ENCODE measurements at places on chromosomes 12 and 14. TPM values are rescaled to one million over a fixed set of nuclear protein-coding genes. Genes with fewer than 3 reads are reported as not detected.

SPRING1 gene
- total RNA-seq = 28.6 TPM

TAS2R8 gene
- total RNA-seq = not detected

GRCh38 chr14:96038920-96039632 lies at the start of gene C14orf132:
C14orf132 (plus strand) TSS chr14:96039362; CDS start chr14:96039501, 139 bp downstream.
- peak; percentile 80 for DNase-seq
- peaks cover 13% of the 10 kb centered on the region for H3K4me1 ChIP-seq
- peaks cover 52% of the 10 kb centered on the region for H3K27me3 ChIP-seq

DNA sequence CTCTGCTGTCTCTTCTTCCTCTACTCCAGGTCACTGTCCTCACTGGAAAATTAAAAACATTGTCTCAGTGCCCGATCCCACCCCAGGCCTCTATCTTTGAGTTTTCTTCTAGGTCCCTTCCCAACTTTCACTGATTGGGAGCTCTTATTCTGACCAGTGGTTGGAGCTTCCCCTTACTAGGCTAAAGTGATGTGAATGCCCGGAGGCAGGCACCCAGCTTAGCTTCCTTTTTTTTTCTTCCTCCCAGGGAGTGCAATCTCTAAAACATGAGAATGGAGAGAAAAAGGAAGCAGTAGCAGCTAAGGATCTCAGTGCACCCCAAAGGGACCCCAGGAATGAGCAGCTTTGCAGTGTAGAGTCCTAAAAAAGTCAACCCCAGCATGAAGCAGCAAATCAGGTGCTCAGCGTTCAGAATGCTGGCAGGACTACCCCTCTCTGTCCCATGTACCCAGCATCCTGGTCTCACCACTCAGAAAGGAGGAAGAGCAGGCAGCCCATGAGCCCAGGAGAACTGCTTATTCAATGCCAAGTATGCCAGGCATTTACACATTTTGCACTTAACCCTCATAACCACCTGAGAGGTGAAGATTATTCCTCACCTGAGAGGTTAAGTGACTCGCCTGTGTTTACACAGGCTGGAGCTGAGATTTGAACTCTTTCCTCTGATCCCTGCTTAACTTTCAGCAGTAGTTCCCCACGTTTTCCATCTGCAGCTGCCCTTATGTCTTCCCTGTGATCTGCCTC lies 146.2 kb upstream of the PWP1 start:
- peaks cover 7% of the 10 kb centered on the region for H3K4me1 ChIP-seq
- no peak overlapping the region for H3K4me3 ChIP-seq
- H3K36me3 ChIP-seq = peaks cover 2% of the 10 kb centered on the region
- H3K27me3 ChIP-seq = no peaks in the 10 kb centered on the region

DNA sequence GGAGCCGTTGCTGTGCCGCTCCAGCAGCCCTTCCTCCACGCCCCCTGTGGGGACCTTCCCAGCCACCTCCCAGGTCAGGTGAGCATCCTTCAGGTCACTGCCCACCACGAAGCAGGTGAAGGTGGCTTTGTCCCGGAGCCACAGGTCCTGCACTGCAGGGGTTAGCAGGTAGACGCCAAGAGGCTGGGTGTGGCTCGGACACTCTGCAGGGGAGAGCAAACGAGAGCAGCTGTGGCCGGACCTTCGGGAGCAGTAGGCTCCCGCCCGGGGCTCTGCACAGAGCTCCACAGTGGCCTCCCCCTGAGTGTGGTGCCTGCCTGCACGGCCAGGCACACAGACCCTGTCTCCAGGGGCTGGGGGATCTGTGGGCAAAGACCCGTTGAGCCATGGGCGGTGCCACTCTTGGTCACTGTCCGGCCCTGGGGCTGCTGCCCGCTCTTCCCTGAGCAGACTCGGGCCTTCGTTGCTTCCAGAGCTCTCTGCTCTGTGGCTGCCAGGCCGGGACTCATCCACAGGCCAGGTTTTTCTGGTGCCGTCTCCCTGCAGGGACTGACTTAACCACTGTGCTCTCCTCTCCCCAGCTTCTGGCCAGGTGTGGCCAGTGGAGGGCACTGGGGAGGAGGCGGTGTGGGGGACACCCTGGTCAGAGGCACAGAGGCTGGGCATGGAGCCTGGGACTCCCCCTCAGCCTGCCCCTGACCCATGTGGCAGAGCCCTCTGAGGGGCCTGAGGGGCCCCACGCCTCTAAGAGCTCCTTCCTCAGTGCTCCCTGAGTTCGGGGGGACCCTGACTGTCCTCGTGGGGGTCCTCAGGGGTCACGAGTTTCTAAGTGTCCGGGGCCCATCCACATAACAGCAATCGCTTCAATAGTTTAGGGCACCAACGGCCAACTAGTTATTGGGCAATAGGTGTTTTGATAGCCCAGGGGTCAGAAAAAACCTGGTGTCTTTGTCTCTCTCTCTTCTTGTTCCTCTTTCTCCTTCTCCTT lies 314.9 kb downstream of the TMEM121 start:
- no peak for DNase-seq
- H3K27ac ChIP-seq = no peak overlapping the region
- no peaks in the 10 kb centered on the region for H3K27me3 ChIP-seq
- no peak overlapping the region for H3K4me3 ChIP-seq
- H3K4me1 ChIP-seq = no peaks in the 10 kb centered on the region

- H3K4me3 ChIP-seq = no peak overlapping the region
- H3K4me1 ChIP-seq = peaks cover 2% of the 10 kb centered on the region
- no peak overlapping the region for H3K27ac ChIP-seq
- DNase-seq = no peak
- no peaks in the 10 kb centered on the region for H3K36me3 ChIP-seq
Measured at GRCh38 chr12:25767606-25768005, 190.9 kb upstream of the RASSF8 start.

SOAT2 gene
- not detected for total RNA-seq

DNA sequence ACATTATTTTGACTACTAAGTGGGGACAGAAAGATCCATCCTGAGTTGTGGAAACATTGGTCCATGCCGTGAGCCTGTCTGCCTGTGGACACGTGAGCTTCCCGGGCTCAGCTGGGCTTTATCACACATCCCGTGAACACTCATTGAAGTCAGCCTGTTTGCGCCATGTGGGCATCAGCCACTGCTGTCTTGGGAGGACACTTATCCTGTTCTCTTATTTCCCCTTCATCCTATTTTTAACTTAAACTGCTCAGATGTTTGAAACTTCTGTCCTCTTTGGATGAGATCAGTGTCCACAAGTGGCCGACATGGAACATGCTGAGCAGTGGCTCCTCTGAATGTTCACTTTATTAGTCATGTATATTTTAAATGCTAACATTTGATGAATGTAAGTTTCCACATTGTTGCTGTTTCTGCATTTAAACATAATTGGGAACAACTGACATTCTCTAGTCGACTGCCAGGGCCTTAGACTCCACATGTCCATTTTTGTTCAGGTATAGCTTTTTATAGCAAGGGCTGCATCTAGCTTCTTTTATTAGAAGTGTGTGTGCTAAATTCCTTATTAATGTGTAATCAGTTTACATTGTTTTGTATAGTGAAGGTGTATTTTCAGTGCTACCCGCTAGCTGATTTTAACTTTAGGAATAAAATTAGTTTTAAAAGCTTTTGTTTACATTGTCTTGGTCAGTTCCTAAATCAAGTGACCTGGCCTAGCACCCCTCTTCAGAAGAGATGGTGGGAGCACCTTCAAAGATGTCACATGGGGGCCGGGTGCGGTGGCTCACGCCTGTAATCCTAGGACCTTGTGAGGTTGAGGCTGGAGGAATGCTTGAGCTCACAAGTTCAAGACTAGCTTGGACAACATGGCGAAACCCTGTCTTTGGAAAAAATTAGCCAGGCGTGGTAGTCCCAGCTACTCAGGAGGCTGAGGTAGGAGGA lies 24.0 kb downstream of the RNF34 start:
- H3K4me3 ChIP-seq = no peak overlapping the region
- no peaks in the 10 kb centered on the region for H3K27me3 ChIP-seq
- H3K36me3 ChIP-seq = peaks cover 85% of the 10 kb centered on the region

- H3K4me3 ChIP-seq = no peak overlapping the region
- H3K27me3 ChIP-seq = no peaks in the 10 kb centered on the region
- H3K36me3 ChIP-seq = no peaks in the 10 kb centered on the region
- DNase-seq = no peak
- H3K27ac ChIP-seq = no peak overlapping the region
- no peaks in the 10 kb centered on the region for H3K4me1 ChIP-seq
Measured at GRCh38 chr12:43325786-43326185, 226.2 kb downstream of the ADAMTS20 start.

PRB4 gene
- not detected for total RNA-seq

- H3K36me3 ChIP-seq = no peaks in the 10 kb centered on the region
- H3K27ac ChIP-seq = no peak overlapping the region
- H3K4me3 ChIP-seq = no peak overlapping the region
- H3K27me3 ChIP-seq = no peaks in the 10 kb centered on the region
- DNase-seq = no peak
Measured at GRCh38 chr12:100862676-100863075, 68.1 kb downstream of the ANO4 start.

Measured in activated CD4-positive, alpha-beta T cell treated with anti-CD3 and anti-CD28 coated beads, Interleukin-2, amount 10 ng/mL, durations not matched to agents 24 days and 14 days (primary cell).